Brain pericyte (primary cell): ENCODE measurements at places on chromosomes 1 and 21.

- no peak for DNase-seq
These were observed 292.3 kb downstream of the HHAT start for GRCh38 chr1:210620867-210621488.

- DNase-seq: no peak
These were observed 533.6 kb downstream of the PTPRC start for GRCh38 chr1:199172171-199173124.

DNA sequence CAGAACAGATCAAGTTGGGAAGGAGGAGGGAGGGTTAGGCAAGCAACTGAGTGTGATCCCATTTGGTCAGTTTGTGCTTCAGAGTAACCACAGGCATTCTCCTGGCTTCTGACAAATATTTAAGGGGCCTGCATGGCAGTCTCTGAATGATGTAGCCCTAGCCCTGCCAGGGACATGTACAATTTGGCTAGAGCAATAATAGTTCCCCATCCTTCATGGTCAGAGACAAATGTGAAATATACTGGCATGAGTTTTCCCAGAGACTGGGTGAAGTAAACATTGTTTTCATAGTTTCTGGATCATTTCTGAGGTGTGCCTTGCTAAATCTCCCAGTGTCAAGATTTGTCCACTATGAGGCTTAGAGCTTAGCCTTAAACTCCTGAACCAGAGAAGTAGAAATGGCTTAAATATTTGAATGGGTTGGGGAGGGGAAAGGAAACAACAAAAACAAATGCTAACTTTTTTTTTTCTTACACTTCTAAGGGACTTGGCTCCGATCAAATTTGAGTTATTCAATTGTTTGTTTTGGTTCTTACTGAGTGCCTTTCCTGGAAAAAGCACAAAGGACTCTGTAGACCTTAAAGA is 42.0 kb upstream of the UBE2U start:
- no peak for DNase-seq

DNA sequence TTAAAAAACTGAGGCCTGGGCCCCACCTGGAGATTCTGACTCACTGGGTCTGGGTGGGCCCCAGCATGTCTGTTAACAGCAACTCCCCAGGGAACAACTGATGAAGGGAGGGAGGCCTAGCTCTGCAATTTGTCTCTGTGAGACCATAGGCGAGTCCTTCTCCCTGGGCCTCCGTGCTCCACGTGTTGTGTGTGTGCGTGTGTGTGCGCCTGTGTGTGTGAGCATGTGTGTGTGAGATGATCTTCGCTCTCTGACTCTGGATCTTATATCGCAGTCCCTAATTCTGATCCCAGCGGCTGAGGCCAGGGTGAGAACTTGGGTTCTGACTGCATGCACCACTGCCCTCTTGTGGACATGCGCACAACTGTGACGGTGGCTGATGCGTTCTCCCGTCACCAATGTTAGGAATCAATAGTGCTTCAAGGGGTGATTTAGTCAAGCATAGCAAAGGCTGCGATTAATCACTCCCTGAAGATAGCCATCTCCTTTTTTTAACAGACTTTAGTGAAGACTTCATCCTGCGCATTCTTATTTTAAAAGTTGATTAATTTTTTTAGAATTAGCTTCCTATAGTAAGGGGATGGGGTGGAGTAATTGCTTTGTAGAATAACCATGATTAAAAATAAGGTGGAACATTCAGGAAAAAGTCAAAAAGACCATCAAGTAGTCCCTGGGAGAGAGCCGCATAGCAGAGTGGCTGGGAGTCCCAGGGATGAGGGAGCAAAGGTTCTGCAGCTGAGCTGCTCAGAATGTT is 62.4 kb upstream of the USP24 start:
- no peak for DNase-seq
